ENCODE measurements at places on chromosomes 3 and 15.

- no peak for DNase-seq
Observed at GRCh38 chr3:193983846-193984818, 151.8 kb upstream of the HES1 start.

- no peak for DNase-seq
Observed at GRCh38 chr15:25955628-25956027, 92.5 kb upstream of the ATP10A start.

DNA sequence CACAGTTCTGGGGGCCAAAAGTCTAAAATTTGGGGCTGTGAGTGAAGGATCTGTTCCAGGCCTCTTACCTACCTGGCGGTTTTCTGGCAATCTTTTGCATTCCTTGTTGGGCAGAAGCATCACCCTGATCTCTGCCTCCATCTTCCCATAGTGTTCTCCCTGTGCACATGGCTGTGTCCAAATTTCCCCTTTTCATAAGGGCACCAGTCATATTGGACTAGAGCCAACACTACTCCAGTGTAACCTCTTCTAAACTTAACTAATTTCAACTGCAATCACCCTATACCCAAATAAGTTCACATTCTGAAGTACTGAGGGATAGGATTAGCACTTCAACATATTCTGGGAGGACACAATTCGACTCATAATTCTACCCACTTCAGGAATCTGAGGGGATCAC, 85.0 kb downstream of the CCNL1 start:
- no peak for DNase-seq

GRCh38 chr3:143895805-143896204, 47.5 kb upstream of the SLC9A9 start:
- no peak for DNase-seq

- DNase-seq: no peak
Observed at GRCh38 chr3:62238431-62238830, 134.9 kb downstream of the FEZF2 start.

GRCh38 chr15:69114331-69114928, 46.0 kb upstream of the GLCE start:
- DNase-seq: no peak
